ENCODE measurements at places on chromosomes 16 and 17.
A peak's percentile ranks its signal among the peaks of the same experiment; 100 is the strongest.

DNA sequence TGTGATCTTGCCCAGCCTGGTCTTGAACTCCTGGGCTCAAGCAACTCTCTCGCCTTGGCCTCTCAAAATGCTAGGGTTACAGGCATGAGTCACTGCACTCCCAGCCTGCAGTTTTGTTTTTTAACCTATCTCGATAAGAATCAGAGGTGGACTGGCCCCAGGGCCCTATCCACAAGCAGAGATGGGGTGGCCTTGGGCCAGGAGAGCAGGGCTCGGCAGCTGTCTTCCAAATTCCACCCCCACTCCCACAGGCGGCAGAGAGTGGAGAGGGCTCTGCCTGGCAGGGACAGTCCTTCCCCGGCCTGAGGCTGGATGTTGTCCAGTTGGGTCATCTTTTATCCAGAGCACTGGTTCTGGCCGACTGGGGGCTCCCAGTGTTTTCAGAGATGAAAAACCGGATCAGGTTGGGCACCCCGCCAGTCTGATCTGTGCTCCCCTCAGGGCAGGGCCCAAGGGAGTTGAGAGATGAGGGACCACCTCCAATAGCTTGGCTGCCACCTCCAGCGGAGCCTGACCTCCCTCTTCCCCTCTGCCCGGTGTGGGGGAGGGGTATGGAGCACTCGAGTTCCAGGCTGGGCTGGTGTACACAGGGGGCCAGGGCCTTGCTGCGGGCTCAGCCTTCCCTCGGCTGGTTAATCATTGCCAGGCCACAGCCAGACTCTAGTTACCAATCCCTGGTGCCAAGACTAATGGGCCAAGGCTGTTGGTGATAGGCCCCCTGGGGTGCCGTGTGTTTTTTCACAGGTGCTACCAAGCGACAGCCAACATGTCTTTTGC lies 30.3 kb upstream of the MYO15B start:
- DNase-seq = no peak

DNA sequence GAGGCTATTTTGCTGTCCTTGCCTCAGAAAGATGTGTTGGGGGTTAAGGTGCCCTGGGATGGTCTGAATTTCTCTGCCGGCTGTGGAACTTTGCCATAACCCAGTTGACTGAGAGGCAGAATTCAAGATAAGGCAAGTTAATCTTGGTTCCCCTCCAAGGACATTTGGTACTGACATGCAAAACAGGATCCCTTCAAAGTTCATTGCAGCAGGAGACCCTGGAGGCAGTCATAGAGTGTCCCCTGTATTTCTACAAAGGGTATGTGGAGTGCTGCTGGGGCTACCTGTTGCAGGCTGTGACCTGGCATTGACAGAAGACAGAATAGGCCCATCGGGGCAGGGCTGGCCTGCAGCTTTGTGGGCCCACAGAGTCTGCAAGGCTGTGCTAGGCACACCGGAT lies 135.6 kb upstream of the IRX3 start:
- DNase-seq = no peak

- DNase-seq = no peak
Measured at GRCh38 chr17:48593126-48593829, at the start of gene HOXB5. Gene HOXB5 (minus strand): TSS chr17:48593779. CDS start chr17:48593682, 97 bp downstream.

GRCh38 chr16:55508941-55509931 lies at the start of gene LPCAT2:
Gene LPCAT2 (plus strand): TSS chr16:55509072. CDS start chr16:55509182, 110 bp downstream.
- DNase-seq = peak; percentile 24

DNA sequence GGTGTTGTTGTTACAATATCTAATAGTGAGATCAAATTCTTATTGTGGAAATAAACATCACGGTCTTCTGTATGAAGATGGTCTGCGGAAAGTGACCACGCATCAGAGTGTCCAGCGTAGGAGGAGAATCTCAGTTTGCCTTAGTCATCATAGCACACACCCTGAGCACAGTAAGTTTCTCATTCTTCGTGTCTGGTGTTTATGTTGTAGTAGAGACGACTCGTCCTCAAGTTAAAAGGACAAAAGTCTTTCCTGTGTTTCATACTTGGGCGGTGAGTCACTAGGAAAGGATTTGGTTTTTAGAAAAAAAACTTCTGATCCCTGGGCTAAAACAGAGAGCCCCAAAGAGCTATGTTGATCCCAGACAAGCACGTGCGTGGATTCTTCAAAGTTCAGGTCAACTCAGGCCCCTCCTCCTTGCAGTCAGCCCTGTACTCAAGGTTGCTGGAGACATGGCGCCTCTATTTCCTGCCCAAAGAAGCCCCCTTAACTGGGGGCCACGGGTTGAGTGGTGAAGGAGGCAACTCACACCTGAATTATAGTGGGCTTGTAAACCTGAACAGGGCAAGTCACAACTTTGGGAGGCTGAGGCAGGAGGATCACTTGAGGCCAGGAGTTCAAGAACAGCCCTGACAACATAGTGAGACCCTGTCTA lies 170.4 kb downstream of the ZFHX3 start:
- no peak for DNase-seq

- DNase-seq = no peak
Measured at GRCh38 chr16:23668873-23669272, 9.8 kb upstream of the PLK1 start.

- DNase-seq = no peak
Measured at GRCh38 chr16:48212033-48212432, 32.1 kb upstream of the LONP2 start.

DNA sequence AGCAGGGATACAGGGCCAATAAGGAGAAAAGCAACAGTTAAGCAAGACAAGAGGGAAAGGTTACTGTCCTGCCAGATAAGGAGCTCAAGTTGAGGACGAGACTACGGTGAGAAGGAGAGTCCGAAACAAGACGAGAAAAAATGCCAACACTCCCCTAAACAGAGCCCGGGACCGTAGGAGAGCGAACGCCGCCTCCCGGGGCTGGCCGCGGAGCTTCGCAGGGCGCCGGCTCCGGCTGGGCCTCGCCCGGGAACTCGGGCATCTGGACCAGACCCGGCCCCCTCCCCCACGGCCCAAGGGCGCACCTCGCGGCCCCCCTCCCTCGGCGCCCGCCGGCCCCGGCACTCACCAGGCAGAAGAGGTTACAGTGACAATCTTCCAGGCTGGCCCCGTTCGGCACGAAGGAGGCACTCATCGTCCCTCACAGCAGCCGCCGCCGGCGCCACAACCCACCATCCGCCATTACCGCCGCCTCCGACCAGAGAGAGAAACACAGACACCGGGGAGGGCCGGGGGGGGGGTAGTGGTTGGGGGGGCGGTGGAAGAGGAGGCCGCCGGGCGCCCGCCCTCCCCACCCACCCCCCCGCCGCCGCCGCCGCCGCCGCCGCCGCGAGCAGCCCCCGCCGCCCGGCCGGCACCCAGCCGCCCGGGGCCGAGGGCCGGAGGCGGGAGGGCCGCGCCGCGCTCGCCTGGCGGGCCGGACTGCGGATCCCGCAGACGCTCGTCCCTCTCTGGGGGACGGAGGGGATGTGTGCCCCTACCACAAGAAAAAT lies at the start of gene MED13:
Gene MED13 (minus strand): TSS at position 488 of the 773 bp plus-strand sequence. CDS start 73 bp downstream, at position 415.
- DNase-seq = peak; percentile 67

GRCh38 chr16:30882429-30883310 lies 11.2 kb downstream of the BCL7C start:
- no peak for DNase-seq

DNA sequence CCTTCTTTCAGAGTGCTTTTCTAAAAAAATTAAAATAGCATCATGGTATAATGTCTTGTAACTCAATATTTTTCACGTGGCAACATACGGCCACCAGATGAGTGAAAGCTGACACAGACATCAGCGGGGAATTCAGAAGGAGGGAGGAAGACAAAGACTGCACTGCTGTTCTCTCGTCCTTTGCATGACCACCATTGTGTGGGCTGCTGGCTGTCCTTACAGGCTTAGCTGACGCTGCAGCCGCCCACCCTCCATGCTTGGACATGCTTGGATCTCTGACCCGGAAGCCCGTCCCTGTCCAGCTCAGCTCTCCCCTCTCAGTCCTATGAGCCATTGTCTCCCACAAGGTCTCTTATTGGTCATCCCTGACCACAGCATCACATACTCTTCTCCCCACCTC lies 11.4 kb upstream of the MLYCD start:
- DNase-seq = no peak

Measured in CD4-positive, alpha-beta T cell treated with Interleukin-1 beta for 1 hour (primary cell).